Smooth muscle cell of the brain vasculature (primary cell): ENCODE measurements at places on chromosomes 13 and 19.

- DNase-seq: no peak
Observed at GRCh38 chr19:36028313-36029041, 4.2 kb downstream of the CLIP3 start.

GRCh38 chr13:36096461-36097416, 34.4 kb downstream of the DCLK1 start:
- no peak for DNase-seq

DNA sequence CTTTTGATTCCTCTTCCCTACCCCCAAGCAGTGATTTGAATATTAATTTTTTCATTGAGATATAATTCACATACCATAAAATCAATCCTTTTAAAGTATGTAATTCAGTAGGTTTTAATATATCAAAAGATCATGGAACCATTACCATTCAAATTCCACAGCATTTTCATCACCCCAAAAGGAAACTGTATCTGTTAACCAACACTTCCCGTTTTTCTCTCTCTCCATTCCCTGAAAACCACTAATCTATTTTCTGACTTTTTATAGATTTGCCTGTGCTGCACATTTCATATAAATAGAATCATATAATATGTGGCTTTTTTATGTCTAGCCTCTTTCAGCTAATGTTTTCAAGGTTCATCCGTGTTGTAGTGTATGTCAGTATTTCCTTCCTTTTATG, 107.1 kb downstream of the PAN3 start:
- no peak for DNase-seq

DNA sequence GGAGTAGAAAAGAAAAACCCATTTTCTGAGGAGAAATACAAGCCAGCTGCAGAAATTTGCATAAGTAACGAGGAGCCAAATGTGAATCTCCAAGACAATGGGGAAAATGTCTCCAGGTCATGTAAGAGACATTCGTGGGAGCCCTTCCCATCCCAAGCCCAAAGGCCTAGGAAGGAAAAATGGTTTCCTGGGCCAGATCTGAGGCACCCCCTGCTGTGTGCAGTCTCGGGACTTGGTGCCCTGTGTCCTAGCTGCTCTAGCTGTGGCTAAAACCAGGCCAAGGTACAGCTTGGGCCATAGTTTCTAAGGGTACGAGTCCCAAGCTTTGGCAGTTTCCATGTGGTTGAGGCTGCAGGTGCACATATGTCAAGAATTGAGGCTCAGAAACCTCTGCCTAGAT, 444.9 kb downstream of the PCDH20 start:
- no peak for DNase-seq

- no peak for DNase-seq
Observed at GRCh38 chr13:110298505-110299282, 8.3 kb downstream of the COL4A1 start.

DNA sequence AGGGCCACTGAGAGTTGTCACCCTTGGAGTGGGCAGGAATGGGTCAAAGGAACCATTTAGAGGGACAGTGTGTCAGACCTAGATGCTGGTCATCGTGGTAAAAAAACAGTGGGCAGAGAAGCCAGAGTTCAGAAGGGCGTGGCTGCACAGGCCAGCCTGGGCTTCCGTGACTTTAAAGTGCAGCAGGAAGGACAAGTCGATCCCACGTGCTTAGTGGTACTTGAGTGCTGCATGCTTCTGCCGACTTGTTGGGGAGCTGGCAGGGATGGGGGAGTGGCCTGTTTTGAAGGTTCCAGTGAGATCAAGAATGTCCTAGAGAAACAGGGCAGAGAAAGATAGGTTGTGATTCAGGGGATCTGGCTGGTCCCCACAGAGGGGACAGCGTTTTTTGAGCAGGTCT, 17.0 kb downstream of the LYL1 start:
- DNase-seq: no peak

- DNase-seq: peak; percentile 35
Observed at GRCh38 chr13:42266473-42266872, 5.5 kb upstream of the AKAP11 start.

GRCh38 chr13:30898678-30899241, 7.3 kb upstream of the MEDAG start:
- peak; percentile 87 for DNase-seq

DNA sequence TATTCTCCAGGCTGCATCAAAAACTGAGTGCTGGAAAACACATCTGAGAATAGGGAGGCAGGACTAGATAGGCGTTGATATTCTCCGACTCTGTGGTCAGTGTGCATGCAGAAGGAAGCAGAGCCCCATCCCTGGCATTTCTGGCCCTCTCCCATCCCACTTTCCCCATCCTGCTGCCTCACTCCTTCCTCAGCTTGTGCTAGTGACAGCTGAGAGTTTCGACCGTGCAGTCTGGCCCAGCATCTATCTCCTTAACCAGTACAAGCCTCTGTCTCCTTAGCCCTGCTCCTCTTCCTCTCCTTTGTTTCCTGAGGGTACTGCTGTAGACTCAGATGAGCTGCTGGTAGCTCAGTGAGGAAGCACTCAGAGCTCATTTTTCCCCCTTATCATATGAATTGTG, 163.2 kb downstream of the SUCLA2 start:
- DNase-seq: no peak

DNA sequence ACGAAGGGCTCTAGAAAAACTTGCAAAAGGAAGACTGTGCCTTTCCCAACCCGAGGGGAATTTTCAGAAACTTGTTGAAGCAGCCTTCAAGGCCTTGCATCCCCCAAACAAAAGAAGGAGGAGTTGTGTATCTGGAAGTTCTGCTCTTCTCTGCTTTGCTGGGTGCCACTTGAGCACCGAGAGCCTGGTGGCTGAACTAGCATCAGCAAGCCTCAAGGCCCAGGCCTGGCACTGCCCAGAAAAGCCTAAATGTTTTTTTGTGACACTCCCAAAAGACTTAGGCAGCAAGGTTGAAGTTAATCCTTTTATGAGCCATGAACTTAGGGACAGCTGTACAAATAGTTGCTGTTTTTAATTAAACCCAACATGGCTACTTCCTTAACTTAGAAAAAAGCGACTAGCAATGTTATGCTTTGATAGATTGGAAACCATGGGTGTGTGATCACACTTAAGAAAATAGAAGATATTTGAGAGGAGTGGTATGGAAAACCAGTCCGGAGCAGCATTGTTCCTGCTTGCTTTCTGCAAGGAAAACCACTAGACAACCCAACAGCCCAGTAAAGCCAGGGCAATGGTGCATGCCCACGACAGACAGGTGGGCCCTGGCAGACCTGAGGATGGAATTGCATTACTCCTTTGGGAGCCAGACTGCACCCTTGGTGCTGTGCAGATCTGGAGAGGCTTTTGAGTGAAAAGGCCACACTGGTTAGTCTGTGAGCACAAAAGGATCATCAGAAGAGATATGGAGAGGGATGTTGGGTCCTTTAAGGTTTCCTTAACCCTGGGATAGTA, 788 bp upstream of the DLEU7 start:
- DNase-seq: no peak

DNA sequence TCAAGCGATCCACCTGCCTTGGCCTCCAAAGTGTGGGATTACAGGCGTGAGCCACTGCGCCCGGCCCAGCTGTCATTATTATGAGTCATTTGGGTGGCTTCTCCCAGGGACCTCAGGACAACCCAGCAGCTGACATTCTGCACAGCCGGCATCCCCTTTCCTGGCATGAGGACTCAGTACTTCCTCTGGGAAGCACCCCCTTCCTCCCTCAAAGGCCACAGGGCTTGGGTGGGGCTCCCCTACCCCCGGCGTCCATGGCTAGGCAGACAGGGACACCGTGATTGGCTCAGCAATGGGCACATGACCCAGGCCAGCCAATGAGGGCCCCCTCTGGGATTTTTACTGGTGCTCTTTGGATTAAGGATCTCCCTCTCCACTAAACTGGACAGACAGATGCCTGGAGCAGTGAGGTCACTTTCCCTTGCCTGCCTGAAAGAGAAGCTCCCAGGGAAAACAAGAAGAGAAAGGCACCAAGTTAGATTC, 6.0 kb downstream of the KANK2 start:
- no peak for DNase-seq

DNA sequence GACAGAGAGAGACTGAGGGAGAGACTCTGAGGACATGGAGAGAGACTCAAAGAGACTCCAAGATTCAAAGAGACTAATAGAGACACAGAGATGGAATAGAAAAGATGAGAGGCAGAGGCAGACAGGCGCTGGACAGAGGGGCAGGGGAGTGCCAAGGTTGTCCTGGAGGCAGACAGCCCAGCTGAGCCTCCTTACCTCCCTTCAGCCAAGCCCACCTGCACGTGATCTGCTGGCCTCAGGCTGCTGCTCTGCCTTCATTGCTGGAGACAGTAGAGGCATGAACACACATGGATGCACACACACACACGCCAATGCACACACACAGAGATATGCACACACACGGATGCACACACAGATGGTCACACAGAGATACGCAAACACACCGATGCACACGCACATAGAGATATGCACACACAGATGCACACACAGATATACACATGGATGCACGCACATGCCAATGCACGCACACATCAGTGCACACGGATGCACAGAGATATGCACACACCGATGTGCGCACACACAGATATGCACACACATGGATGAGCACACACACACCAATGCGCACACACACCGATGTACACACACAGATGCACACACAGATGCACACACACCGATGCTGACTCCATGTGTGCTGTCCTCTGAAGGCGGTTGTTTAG, 3.3 kb upstream of the F10 start:
- no peak for DNase-seq

DNA sequence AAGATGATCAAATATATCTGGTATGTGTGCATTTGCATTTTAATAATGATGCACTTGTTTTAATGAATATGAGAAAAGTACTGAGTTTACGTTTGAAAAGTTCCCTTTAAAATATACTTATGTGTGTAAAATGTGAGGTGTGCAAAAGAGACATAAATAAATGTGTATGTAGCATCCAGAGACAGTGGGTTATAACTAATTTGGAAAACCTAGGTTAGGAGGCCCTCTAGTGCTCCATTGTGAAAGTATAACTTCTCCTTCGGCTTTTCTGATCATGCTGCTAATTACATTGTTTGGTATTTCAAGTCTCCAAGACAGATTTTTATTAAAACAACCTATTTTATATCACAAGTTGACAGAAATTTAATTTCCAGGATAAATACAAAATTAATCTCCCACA, 30.1 kb downstream of the SCEL start:
- DNase-seq: peak; percentile 10

GRCh38 chr19:4042731-4043082, 24.0 kb downstream of the ZBTB7A start:
- no peak for DNase-seq

DNA sequence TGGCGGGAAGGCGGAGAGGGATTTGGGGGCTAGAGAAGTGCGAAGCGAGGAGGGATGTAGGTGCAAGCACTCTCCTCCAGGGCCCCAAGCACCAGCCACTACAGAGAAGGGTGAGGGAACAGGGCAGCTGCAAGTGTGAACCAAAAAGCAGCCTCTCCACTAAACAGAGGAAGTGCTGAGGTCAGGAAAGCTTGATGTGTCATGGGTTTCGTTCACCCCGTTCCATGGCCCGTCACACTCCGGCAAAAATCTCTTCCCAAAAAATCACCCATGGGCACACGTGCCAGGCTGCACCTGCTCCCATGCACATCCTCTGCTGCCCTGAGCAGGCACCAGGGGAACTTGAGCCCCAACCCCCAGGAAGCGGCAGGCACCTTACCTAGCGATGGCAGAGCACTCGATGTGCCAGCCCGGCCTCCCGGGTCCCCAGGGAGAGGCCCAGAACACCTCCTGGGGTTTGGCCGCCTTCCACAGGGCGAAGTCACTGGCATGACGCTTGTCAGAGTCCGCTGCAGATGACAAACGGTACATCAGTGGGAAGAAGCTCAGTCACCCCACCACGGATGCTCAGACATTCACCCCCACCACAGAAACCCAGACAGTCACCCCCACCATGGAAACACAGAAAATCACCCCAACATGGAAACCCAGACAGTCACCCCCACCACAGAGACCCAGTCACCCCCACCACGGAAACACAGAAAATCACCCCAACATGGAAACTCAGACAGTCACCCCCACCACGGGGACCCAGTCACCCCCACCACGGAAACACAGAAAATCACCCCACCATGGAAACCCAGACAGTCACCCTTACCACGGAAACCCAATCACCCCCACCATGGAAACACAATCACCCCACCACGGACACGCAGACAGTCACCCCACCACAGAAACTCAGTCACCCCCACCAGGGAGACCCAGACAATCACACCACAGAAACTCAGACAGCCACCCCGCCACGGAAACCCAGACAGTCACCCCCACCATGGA, 29.0 kb downstream of the CARS2 start:
- no peak for DNase-seq

DNA sequence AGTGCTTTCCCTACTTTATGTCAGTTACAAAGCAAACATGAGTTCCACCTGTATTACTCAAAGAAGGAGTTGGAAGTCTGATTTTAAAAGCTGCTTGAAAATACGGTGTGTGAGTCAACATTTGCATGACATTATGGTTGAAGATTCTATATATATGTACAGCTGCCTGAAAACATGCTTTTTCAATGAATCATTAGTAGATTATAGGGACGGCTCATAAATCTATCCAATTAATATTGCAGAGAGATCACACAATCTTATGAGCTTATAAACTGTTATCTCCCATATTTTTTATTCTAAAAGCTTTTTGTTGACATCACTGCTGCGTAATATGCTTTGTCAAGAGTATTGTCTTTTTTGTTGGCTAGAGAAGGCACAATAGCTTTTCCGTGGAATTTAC, 873.8 kb downstream of the SLITRK6 start:
- no peak for DNase-seq

DNA sequence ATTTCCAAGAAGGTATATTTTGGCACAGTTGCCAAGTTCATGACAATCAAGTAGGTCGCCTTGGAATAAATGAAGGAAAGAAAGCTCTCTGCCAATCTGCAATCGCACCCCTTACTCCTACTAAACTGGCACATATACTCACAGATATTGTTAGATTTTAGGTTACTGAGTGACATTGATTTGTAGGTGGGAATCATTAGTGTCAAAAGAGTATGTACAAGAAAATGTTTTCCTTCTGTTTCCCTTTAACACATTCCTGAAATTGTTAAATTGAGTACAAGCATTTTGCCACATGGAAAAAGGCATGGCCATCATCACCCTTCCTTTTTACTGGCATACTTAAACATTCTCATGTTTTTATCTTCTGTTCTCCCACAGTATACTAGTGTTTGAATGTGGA, 2868.3 kb upstream of the PCDH20 start:
- DNase-seq: no peak

DNA sequence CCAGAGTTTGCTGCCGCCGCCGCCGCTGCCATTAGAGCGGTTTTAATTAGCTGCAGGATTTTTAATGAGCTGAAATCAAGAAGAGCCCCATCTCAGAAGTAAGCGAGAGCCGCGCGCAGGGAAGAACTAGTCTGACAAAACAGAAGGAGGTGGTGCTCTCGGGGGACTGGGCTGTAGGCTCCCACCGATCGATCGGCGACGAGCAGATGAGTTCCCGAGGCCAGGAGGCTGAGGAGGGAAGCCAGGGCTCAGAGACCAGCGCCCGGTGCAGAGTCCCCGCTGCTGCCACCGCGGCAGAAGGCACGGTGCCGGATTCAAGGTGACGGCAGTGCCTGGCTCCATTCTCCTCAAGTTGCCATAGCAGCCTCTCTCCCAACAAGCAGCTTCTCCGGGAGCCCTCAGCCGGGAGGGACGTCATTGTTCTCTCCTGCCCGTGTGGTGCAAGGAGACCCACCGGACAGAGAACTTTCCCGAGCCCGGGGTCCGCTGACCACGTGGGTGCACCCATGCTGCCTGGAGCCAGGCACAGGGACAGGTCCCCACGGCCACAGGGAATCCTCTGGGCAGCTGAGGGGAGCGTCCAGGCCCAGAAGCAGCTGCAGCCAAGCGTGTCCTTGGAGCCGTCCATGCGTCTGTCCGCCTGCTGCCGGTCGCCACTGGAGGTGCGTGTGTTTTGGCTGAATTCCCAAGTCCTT, 62.9 kb downstream of the CHST8 start:
- no peak for DNase-seq

- DNase-seq: no peak
Observed at GRCh38 chr19:41449079-41449864, 6.3 kb downstream of the ERICH4 start.
